Psoas muscle (tissue), 8 donors: ENCODE measurements at places on chromosomes 3 and 15. TPM values are rescaled to one million over a fixed set of nuclear protein-coding genes. Genes with fewer than 3 reads are reported as not detected.
A peak's percentile ranks its signal among the peaks of the same experiment; 100 is the strongest.

The OSBPL10 gene
- 1.1 TPM for polyA plus RNA-seq

DNA sequence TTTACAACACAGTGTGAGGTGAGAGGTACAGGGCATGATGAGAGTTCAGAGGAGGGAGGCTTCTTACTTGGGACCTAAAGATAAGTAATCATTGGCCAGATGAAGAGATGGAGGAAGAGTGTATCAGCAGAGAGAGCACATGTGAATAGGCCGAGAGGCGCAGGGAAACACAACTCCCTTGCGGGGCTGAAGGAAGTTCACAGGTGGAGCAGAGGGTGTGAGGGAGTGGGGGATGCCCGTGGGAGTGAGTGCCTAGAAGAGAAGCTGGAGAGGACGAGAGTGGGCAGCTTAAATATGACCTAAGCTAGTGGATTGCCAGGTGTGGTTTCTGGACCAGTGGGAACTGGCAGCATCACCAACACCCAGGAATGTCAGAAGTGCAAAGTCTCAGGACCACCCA is 98.2 kb upstream of the TBC1D5 start:
- no peak for DNase-seq

DNA sequence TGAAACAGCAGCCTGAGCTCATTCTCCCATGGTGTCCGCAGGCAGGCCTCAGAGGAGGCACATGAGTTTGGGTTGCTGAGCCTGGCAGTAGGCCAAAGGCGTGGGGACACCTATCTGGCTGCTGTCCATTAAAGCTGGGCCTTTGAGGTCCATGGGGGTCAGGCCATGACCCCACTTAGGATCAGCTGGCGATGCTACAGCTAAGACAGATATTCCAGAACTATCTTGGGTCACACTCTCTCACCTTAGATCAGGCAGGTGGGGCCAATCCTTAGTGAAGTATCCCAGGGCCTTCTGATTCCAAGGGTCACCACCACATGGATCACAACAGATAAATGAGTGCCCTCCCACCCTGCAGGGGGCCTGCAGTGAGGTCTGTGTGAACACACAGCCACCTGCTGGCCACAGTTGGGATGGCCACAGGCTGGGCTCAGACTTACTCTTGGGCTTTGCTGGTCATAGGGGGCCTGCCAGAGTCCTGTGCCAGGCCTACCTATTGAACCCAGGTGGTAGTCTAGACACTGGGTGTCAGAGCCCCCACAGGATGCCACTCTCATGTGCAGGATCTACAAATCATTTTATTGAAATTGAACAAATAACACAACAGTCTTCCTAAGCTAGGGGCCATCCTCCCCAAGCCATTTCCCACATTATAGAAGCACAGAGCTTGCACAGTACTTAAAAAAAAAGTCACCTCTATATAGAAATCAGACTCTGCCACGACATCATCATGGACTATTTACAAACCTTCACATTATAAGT is 2.0 kb upstream of the HYAL2 start:
- DNase-seq = peak; percentile 85

The KY gene
- polyA plus RNA-seq = not detected

GRCh38 chr15:26179906-26180305 is 316.8 kb upstream of the ATP10A start:
- DNase-seq = no peak

The VEPH1 gene
- 0.27 TPM for polyA plus RNA-seq

The FBN1 gene
- 7.7 TPM for polyA plus RNA-seq

DNA sequence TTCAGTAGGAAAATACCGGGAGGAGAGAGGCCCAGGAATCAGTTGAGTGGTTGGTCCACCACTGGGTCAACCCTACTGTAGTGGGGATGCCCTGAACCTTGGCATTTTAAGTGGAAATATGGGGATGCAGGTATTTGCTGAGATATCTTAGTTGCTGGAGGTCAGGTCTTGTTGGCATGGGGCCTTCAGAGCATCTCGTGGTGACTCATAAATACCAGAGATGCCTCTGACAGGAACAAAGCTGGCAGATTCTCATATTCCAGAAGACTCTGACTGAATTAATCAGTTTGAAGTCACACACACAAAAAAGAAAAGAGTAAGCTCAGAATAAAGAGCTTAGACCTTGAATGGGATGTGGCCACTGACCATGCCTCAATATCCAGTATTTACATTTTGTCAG is 91.6 kb downstream of the CACNA2D3 start:
- DNase-seq = no peak

The SLC12A1 gene
- polyA plus RNA-seq = not detected

DNA sequence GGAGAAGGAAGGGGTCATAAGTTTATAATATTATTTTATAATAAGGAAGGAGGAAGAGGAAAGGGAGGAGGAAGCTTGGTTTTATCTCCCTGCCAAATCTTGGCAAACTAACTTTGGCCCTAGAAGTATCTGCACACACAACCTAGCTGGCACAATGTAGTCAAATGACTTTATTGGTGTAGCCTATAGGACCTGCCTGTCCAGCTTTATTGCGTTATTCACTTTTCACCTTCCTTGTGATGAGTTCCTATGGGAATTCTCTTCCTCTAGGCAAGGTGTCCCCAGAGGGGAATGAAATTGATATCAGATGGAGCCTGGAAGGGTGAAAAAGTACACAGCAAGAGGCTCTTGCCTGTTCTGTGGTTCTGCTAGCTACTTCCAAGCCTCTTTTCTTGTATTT is 111.2 kb upstream of the SLC25A36 start:
- DNase-seq = no peak

The ZPLD1 gene
- polyA plus RNA-seq = not detected

DNA sequence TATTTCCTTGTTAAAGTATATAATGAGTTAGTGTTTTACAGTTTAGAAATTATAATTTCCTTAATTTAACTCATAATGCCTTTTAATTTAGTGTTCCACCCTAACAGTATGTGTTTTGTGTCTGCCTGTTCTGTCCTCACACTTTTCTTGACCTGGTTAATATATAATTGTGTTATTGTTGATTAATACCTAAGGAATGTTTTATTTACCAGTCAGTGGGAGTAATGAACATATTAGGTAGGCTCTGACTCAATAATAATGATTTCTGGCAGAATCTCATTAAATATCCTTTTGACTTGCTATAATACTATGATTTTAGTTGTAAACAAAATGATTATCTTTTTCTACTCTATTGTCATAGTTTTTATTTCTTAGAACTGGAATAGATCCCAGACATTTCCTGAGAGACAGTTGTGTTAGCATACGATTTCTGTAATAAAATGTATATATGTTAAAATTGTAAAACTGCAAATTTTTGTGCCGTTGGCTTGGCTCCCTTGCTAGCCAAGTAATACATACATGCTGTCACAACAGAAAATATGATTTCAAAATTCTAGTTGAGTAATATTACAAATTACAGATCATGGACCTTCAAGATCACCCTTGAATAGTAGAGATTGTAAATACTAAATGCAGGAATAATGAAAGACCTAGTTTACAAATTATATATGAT is 51.9 kb downstream of the RASA2 start:
- no peak for DNase-seq

DNA sequence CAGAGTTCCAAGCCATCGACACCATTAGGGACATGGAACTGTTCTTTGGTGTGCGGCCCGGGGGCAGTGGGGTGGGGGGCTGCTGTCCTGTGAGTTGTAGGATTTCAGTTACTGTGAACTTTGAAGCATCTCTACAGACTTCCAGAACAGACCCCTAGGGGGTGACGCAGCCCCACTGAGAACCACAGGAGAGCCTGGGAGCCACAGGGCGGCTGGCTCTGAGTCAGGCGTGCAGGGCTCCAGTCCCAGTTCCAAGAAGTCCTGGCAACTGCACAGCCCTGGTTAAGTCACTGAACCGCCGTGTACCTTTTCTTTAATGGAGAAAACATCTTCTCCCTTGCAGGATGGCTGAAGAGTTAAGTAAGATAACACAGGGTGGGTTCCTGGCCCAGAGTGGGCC is 23.5 kb upstream of the LRTM1 start:
- DNase-seq = peak; percentile 86
